Natural killer cell treated with Interleukin-12 subunit alpha and Interleukin-12 subunit beta and Interleukin-15 and Interleukin-18, amount 100 ng/mL, for 72 hours (primary cell): ENCODE measurements at places on chromosomes 7 and 10. TPM values are rescaled to one million over a fixed set of nuclear protein-coding genes. Genes with fewer than 3 reads are reported as not detected.

- no peak for DNase-seq
Observed at GRCh38 chr7:50185208-50185607, 92.2 kb upstream of the ZPBP start.

- no peak for DNase-seq
Observed at GRCh38 chr10:32210306-32211045, 136.5 kb downstream of the EPC1 start.

The SPDYE2B gene
- not detected for total RNA-seq

DNA sequence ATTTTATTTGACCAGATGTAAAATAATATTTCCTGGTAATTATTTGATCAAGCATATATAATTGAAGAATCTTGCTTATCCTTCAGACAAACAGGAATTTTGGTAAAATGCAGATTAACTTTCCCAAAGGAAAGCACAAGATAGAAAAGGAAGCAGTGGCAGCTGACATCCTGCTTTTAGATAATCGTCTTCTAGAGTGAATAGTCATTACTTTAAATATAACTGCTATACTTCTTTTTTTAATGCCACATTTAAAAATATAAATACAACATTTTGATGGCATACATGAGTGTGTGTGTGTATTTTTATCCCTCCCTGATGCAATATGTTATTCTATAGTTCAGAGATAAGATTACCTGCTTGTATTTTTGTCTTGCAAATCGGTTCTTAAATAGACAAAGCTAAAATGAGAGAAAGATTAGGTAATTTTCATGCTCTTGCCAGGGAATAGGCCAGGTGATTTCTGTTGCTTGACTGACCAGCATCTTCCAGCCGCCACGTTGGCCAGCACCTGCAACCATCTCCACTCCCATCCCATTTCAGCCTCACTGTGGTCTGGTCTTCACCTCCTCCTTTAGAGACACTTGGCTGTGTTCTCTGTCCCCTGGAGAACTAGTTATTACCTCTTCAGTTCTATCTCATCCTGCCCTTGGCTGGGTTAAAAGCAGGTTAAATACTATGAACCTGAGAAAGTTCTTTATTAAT lies 58.1 kb downstream of the MDFIC start:
- no peak for DNase-seq

The SH2D4B gene
- 0.40 TPM for total RNA-seq

The BAMBI gene
- total RNA-seq: 0.14 TPM
